ENCODE measurements at places on chromosomes 5 and 9. TPM values are rescaled to one million over a fixed set of nuclear protein-coding genes. Genes with fewer than 3 reads are reported as not detected.

DNA sequence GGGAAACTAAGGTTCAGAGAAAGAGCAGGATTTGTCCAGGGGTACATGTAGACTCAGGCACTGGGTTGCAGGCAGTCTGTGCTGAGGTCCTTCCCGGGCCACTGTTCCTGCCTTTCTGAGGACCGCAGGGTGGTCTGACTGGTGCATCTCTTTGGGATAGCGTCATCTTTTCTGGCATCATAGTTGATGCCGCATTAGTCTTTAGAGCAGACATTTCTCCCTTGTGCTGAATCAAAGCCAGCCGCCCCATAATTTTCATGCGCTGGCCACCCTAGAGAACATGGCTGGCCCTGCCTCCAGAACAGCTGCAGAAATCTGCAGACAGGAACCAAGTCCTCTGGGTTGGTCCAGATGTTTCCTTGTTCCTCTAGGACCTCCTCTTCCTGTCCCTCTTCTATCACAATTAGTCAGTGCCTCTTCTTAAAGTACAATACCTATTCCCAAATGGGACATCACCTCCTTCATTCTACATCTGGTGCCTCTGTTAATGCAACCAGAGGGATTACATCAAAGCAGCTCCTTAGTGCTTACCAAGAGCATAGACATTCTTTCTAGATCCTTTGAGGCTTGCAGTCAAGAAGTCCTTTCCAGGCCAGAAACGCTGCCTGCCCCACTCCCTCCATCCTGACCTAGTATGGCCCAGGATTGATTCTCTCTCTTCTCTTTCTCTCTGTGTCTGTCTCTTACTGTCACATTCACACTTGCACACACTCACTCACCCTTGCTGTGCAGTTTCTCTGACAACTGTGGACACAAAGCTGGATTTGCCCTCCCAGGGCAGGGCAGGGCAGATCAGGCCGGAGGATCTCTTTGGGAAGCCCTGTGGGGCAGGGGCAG is 42.0 kb upstream of the ORM1 start:
- peak; percentile 29 for DNase-seq

DNA sequence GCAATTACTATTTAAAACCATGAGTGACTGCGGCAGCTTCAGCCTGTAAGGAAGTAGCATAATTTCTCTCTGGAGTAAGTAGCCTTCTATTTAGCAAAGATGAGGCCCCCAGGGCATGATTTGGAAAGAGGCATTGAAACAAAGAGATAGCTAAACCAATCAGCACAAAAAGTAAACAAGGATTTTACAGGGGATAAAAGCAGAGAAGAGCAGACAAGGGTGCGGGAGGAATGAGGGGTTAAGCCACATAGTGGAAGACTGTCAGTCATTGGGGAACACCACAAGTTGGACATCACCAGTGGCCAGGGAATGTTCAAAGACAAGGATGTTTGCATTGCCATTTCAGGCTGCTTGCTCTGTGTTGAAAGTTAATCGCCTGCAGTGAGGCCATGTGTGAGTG is 24.0 kb upstream of the C5orf63 start:
- no peak for DNase-seq

GRCh38 chr5:176724472-176724871 is 77.2 kb downstream of the TSPAN17 start:
- DNase-seq, result no peak

DNA sequence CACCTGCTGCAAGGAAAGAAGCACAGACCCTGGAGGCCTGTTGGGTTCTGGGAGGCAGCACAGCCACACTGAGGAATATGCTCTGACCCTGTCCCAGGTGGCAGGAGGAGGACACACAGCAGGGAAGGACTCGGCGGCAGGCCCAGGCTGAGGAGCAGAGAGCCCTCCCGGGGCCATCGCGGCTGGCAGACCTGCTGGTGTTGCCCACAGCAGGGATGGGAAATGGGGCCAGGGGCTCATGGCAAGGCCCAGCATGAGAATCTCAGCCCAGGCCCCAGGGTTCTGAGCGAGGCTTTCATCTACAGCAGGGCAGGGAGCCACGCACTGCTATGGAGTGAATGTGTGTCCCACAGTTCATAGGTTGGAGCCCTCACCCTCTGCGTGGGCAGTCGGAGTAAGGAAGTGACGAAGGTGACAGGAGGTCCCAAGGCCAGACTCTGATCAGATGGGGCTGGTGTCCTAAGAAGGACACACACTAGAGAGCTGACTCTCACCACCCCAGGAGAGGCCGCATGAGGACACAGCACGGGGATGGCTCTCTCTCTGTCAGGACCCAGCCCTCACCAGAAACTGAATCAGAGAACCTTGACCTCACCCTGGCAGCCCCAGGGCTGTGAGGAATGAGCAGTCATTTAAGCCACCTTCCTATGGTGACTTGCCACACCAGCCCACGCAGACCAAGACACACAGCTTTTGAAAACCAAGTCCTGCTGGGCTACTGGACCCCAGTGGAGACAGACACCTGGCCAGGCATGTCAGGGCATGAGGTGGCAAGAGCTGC is 10.3 kb upstream of the GPSM1 start:
- no peak for DNase-seq

GRCh38 chr5:27906481-27906880 is 868.1 kb upstream of the CDH9 start:
- no peak for DNase-seq

GRCh38 chr5:103847060-103847459 is 284.5 kb upstream of the NUDT12 start:
- DNase-seq, result no peak

Gene MLANA
- not detected for total RNA-seq

DNA sequence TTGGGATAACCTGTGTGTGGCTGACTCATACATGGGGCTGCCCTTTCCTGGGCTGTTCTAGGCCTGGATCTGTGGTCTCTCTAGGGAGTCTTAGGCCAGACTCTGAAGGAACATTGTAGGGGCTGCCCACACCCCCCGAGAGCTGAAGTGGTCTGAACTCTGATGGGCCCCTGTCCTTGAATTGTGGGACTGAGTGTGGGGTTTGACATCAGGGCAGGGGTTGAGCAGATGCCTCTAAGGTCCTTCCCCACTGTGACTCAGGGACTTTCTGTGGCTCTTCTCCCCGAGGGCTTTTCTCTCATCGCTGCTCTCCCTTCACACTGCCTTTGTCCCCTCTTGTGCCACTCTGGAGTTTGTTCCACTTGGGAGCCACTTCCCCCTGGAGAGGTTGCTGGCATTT is 215.0 kb downstream of the MELK start:
- DNase-seq, result no peak

GRCh38 chr9:18947892-18948339 is 85.1 kb downstream of the SAXO1 start:
- no peak for DNase-seq

Gene C5orf46
- not detected for total RNA-seq

DNA sequence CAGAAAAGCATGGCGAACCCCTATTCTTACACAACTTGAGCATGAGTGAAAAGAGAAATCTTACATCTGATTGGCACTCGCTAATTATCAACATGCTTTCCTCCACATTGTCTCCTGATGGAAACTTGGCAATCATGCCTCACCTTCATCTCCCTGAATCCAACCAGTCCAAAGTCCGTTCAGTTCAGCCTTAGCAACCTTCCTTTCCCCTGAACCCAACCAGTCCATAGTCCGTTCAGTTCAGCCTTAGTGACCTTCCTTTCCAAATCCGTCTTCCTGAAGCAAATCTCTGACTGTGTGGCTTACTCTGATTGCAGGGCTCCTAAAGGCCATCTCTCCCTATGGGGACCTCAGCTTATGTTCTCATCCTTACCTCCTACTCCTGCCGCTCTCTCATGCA is 538.3 kb upstream of the CLINT1 start:
- DNase-seq, result no peak

Gene ADAMTSL1
- total RNA-seq, result 2.8 TPM

Gene SV2C
- 0.85 TPM for total RNA-seq

Gene MUSK
- 4.4 TPM for total RNA-seq

DNA sequence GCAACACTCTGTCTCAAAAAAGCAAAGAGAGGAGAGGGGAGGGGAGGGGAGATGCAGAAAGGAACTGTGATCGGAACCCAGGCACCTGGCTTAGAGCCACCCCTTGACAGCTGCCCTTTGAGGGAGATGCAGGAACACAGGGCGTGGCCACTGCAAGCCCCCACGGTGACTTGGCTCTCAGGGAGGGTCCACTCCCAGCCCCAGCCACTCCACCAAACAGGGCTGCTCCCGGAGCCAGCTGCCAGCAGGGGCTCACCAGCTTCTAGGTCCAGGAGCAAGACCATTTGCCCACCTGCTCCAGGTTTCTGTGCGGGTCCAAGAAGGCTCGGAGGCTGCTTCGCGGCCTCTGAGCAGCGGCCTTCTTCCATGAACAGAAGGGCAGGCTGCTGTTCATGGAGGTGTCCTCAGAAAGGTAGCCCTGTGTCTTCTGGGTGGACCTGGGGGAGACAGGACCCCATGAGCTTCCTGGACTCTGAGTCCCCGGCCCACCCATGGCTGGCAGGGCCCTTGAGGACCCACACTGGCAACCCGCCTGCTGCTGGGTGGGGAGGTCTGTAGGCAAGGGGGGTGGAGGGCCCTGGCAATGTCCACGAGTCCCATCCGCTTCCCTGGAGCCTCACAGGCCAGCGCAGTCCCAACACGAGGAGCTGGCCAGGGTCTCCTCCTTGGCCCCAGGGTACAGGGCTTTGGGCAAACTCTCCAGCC is 7.9 kb downstream of the C9orf50 start:
- DNase-seq, result no peak

GRCh38 chr5:146770980-146771379 is 107.6 kb downstream of the PPP2R2B start:
- no peak for DNase-seq

DNA sequence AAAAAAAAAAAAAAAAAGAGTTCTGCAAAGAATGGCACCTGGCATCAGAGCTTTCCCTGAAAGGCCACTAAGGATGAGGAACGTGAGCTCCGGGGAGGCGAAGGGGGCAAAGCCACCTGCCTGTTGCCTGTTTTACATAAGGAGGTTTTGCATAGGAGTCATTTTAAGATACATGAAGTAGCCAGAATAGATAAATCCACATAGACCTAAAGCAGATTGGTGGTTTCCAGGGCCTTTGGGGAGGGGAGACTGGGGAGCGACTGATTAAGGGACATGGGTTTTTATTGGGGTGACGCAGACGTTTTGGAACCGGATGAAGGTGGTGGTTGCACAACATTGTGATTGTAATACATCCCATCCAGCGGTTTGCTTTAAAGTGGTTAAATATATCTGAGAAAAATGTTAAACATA is 7.1 kb downstream of the NEK6 start:
- peak; percentile 79 for DNase-seq

DNA sequence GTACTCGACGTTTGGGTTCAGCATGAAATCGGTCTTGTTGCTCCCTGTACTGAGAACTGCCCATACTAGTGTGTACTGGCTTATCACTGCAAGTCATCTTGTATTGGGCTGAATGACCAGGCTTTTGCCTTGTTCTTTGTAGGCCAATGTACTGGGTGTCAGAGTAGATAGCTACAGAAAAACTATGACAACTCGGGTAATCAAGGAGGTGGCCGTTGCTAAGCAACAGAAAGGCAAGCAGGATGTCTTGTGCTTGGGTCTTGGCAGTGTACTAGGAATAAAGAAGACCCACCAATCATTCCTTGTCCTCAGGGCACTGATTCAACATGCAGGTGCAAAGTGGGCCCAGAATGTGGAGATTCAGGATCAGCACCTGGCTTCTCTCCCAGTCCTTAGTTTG is 11.9 kb upstream of the SHISAL2B start:
- DNase-seq, result no peak

- no peak for DNase-seq
These were observed 61.5 kb downstream of the SPRY4 start for GRCh38 chr5:142263346-142263745.

GRCh38 chr5:122341087-122341486 is 29.1 kb downstream of the SNCAIP start:
- DNase-seq, result no peak

Gene CDO1
- 10.7 TPM for total RNA-seq

Gene OTP
- not detected for total RNA-seq

DNA sequence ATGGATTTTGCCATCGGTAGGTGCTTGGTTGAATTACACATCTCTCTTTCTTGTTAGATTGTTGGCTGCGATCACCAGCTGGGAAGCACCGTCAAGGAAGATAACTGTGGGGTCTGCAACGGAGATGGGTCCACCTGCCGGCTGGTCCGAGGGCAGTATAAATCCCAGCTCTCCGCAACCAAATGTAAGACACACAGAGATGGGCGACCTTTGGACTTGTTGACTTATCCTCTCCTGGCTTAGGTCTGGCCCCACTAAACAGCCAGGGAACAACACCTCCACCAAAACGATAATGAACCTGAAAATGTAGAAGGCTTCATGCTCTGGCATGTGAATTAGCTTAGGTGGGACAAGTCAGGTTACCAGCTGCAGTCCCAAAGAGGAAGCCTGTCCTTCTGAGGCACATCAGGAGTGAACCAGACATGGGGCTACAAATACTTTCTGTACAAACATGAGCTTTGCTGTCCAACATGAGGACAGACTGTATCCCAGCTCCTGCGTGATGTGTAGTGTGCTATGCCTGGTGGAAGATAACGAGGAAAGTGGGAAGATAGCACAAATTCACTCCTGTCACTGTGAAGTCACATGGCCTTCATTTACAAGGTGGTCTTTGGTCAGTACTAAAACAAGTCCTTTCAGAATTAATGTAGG is 148.4 kb downstream of the ADAMTSL1 start:
- DNase-seq, result no peak

Gene INSL6
- total RNA-seq, result not detected

DNA sequence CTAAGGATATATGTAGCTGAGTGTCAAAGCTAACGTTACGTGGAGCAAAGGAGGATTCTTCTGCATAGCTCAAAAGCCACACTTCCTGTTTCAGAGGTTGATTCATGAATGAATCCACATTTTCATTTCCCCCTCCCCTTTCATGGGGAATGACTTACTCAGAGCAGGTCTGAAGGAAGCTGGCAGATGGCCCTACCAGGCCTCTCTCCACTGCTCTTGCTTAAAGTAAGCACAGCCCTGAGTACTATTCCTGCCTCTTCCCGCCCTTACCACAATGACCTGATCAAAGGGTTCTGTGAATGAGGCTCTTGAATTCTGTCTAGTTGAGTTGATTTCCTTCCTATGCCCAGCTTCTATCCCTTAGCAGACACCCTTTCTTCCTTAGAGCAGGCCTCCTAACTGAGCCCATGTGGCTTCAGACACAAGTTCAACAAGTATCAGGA is 6.3 kb downstream of the IGIP start:
- no peak for DNase-seq

DNA sequence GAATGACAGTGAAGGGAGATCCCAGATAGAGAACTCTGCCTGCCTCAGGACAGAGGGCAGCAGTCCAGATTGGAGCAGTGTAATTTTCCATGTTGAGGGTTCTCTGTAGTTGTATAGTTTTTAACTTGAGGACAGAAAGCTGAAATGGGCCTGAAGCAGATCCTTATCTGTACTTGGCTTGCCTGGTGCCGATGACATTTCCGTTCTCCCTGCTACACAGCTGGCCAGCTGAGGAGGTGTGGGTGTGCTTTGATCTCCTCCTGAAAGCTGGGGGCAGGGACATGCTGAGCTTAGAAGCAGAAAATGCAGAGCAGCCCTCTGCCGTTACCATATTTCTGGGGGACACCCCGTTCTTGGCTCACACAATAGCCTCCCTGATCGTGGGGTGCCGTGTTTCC is 10.5 kb downstream of the GLRX start:
- no peak for DNase-seq

DNA sequence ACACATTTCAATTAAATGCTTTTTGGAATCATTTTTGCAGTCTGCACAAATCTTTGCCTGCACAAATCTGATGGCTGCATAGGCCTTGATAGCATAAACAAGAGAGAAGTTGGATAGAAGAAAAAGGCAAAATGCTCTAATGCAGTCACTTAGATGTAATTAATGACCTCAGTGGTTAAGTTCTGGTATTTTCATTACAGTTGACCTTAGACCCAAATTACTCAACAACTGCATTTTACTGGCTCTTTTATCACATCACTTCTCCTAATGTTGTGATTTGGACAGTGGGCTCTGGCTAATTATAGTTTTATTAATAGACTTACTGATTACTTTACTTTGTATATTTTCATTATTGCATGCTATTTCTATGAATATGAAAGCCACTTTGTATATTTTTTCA is 34.3 kb downstream of the NTRK2 start:
- no peak for DNase-seq
